ENCODE measurements at places on chromosomes 3 and 15.

GRCh38 chr3:134392336-134392983 lies 18.2 kb upstream of the AMOTL2 start:
- DNase-seq: no peak

DNA sequence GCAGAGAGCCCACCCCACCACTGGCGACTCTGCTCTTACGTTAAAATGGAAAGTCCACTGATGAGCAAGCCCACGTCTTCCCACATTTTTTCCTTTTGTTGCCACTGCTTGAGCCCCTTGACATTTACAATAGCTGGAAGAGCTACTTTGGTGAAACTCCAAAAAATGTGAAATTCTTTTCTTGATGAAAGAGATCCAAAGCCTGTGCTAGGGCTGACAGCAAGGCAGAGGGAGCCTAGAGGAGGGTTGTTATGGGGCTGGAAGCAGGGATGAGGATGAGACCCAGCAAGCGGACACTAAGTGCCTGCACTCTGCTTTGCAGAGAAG lies 97.1 kb downstream of the CEMIP start:
- DNase-seq: no peak

DNA sequence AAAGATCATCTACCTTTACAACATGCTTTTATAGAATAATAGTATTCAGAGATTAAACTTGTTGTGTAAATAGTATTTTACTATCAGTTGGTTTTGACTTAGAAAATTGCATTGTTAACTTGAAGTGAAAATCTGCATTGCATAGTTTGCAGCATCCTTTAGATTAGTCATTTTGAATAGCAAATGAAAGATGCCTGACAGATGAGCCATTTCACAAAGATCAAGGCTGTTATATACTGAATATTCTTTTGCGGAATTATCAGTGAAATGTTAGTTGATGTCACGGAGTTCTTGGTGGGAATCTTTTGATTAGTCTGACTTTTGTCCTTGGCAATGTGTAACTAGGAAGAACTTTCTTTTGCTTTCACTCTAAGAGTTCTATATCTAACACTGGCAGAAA lies 24.5 kb downstream of the RSRC1 start:
- no peak for DNase-seq

DNA sequence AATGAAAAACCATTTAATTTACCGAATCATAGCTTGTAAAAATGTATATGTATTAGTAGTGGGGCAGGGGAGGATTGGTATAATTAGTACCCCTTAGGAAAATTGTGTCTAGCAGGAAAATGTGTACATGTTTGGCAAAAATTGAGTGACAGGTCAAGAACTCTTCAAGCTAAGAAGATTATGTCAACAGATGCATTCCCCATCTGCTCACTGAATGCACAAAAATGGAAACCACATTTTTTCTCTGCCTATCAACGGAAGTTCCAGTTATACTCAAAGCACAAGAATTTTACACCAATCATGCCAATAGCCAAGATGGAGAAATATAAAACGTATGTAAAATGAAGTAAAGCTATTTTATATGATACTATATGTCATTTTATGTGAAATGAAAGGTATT lies 377.8 kb downstream of the KCNH8 start:
- no peak for DNase-seq

DNA sequence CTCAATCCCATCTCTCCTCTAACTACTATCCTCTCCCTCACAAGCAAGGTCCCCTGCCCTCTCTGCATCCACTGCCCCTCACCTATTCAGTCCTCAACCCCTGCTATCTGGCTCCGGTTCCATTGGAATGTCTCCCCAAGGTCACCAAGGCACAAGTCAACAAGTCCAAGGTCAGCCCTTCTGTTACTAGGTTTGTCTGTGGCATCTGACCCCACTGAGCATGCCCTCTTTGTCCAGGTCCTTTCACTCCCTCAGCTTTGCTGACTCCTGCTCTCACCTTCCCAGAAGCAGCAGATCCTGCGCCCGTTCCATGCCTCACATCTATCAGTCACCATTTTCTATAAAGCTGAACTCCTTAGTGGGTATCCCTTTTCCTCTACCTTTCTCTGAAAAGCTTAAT lies 8.3 kb upstream of the SEMA7A start:
- no peak for DNase-seq

DNA sequence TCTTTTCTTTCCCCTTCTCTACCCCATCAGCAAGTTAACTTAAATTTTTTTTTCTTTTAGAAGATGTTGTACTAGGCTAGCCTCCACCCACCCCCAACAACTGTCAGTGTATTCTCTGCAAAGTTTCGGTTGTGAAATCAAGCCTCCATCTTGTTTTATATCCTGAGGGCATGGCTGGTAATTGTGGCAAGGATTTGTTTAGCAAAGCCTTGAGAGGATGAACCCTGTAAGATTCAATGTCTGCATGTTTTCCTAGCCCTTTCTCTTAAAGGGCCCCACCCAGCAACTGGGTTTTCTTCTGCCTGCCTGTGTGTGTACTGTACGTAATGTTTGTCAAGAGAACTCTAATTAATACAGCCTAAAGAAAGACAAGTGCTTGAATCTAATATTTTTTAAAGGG lies 475.3 kb downstream of the FHIT start:
- DNase-seq: no peak

DNA sequence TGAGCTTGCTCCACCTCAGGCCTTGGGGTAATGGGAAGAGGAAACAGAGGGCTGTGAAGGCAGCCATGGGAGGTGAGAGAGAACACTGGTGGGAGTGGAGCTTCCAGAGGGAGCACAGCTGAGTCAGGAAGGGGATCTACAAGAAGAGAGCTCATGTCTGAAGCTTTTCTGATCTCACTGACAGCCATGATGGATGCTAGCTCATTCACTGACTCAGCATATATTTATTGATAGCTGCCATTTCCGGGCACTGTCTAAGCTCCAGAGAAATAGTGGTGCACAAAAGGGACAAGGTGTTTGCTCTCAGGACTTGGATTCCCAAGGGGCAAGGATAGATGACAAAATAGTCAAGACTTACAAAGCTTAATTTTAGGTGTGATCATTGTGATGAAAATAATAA lies 218.8 kb downstream of the CLSTN2 start:
- no peak for DNase-seq

GRCh38 chr3:123390865-123391600 lies 57.9 kb downstream of the ADCY5 start:
- DNase-seq: no peak

GRCh38 chr3:10090179-10090578 lies 17.9 kb downstream of the FANCD2OS start:
- no peak for DNase-seq

- DNase-seq: no peak
Measured at GRCh38 chr3:72097053-72097452, 312.1 kb upstream of the PROK2 start.

DNA sequence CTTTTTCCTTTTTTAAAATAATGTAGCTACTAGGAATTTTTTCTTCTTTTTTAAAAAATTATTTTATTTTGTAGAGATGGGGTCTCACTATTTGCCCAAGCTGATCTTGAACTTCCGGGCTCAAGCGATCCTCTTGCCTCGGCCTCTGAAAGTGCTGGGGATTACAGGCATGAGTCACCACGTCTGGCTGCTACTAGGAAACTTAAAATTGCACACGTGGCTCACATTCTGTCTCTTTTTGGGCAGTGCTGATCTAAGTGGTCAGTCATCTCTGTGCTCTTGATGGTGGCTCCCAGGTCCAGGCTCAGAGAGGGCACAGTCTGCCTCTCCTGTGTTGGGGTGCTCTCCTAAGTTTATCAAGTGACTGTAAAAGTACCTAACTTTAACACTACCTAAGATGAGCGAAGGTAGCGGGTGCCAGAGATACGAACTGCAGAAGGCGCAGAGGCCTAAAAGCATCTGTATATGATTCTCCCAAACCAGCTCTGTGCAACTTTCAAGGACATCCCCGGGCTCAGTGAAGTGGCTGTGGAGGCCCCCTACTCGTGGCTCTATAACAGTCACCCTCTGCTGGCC lies 52.9 kb upstream of the SEC13 start:
- DNase-seq: no peak

GRCh38 chr3:22691407-22691806 lies 511.7 kb upstream of the UBE2E2 start:
- no peak for DNase-seq

DNA sequence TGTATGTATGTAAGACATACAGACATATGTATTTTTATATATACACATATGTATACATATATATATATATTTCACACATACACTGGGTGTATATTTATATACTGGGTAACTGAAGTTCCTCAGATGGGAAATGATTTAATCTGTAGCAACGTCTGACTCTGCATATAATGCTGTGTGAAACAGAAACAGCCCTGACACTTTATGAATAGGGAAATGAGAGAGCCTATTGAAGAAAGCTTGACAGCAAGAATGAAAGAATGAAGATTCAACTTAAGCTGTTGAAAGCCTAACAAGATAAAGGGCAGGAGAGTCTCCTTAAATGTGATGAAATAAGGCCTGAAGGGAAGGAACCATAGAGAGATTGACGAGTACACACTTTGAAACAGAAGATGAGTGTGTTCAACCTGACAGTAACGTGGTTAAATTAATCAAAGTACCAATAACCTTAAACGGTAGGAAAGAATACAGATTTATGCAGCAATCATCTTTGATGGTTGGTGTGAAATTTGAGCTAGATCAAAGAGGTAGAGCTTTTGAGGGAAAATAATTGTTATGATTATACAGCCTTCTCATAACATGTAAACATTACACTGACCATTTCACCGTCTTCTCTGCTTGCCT lies 169.9 kb downstream of the MECOM start:
- no peak for DNase-seq
